CD4-positive, alpha-beta T cell treated with Interleukin-17A for 4 hours (primary cell): ENCODE measurements at places on chromosomes 12 and 14.

DNA sequence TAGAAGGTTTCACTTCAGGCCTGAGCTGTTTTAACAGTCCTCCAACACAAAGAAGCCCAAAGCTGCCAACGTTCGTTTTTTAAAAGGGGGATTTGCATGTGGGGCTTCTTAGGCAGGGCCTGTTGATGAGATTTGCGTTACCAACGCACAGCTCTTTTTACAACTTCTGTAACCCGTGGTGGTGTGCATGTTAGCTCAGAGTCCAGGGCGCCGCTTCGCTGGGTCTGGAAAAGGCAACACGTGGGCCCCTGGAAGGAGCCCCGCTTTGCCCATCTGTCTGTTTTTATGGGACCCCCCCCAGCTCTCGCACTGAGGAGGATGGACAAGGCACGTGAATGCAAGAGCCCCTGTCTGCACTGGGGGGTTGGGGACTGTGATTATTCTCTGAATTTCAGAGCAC lies 84.0 kb downstream of the ESR2 start:
- no peak for DNase-seq

DNA sequence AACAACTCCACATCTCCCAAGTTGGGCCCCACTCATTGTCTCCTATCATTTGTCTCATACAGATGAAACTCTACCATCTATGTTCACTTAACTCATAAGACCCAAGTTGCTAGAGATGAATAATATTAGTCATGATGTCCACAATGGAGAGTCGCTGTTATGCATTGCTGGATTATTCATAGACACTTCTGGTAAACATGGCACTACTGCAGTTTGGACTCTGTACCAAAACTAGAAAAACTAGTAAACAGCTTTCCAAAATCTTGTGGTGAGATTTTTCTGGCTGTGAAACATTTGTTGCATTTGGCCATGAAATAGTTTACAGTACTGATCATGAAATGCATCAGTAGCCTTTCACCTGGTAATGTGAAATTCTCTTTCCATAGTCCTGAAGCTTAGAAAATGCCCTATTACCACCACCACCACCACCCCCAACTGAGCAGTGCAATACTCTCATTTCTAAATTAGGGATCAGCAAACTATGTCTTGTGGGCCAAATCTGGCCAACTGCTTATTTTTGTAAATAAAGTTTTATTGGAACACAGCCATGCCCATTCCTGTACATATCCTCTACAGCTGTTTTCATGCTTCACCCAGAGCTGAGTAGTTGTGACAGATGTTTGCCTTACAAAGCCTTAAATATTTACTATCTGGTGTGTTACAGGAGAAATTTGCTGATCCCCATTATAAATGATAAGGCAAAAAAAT lies 236.5 kb downstream of the DPF3 start:
- no peak for DNase-seq

GRCh38 chr14:39383026-39383660 lies 49.1 kb downstream of the FBXO33 start:
- DNase-seq = no peak

DNA sequence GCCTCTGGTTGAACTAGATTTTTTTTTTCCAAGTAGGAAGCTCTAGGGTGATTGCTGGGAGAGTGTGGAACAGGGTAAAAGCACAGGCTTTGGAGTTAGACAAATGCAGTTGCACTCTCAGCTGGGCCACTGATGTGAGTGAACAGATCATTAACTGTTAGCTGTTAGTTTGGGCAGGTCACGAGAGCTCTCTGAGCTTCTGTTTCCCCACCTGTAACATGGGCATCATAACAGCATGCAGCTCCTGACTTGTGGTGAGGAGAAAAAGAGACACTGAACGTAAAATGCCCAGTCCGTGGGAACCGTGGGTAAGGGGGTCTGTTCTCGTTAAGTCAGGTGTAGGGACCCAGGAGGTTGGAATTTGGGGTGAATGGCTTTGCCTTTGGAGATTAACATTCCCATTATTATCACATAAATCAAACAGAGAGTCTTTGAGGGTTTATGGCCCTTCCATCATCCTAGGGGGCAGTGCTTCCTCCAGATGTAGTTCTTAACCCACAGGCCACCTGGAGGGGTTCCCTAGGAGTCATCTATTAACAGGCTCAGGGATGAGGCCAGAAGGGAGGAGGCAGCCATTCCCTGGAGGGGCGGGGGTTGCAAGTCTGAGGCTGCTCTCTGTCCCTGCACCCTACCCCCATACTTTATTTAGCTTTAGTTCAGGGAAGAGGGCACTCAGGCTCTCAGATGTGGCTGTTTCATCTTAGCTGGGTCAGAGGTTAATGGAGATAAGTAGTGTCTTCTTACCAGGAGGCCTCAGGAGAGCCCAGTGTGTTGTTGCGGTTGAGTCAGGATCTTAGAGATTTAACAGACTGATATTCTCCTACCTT lies 135.2 kb downstream of the DACT1 start:
- DNase-seq = no peak

DNA sequence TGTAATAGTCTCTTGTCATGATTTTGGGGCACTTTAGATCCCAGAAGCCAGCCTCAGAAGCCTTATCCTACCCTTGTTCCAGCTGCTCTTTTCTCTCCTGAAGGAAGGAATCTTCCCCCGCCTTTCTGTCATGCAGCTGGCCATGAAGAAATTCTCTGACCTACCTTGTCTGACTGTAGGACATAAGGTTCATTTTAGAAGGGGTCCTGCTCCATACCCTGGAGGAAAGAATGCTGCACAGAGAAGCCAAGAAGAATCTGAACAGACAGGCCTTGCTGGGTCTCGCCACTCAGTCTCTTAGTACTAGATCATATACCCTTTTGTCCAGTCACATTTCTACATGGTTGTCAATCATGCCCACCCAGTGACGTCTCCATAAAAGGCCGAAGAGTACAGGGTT lies 6.2 kb upstream of the TMCC3 start:
- DNase-seq = no peak

DNA sequence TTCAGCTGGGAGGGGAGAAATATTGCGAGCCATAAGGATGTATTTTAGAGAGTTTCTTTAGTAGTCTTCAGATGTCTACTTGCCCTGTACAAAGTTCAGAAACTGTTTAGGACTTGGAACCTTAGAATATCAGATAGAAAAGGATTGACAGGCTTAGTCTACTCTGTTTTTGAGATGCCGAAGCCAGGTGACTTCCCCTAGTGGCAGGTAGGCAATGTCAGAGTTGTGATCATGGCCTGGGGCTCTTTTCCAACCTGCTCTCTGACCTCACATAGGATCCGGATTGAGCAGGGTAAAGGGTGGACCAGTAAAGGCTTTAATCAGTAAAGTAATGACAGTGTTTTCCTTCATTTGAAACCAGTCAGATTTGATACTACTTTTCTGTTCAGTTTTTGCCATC lies 59.6 kb downstream of the PRKCH start:
- peak; percentile 40 for DNase-seq

DNA sequence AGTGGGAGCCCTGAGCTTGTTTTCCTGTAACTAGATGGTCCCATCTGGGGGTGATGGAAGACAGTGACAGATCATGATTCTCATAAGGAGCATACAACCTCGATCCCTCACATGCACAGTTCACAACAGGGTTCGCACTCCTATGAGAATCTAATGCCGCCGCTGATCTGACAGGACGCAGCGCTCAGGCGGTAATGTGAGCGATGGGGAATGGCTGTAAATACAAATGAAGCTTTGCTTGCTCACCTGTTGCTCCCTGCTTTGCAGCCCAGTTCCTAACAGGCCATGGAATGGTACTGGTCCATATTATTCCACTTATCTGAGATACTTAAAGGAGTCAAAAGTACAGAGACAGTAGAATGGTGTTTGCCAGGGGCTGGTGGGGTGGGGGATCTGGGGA lies 9.9 kb upstream of the CEP83 start:
- no peak for DNase-seq
